ENCODE measurements at places on chromosomes 6 and 20.

DNA sequence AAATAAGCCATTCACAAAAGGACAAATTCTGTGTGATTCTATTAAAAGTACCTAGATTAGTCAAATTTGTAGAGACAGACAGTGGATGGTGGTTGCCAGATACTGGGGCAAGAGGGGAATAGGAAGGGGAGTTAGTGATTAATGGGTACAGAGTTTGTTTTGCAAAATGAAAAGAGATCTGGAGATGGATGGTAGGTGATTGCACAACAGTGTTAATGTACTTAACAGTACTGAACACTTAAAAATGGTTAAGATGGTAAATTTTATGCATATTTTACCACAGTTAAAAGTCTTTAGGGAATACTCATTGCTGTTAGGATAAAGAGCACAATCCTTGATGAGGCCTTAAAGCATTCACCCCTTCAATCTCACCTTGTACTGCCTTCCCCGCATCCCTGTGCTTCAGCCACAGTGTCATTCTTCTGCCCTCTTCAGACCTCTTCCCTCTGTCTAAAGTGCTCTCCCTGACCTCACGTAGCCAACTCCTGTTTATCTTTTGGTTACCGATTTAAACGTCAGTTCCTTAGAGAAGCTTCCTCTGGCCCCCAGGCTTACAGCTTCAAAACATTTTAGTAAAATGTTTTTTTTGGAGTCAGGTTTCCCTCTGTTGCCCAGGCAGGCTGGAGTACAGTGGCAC, 11.8 kb downstream of the PSMF1 start:
- no peak for DNase-seq

GRCh38 chr20:32737371-32738223, 5.7 kb downstream of the COMMD7 start:
- no peak for DNase-seq

GRCh38 chr6:105983763-105984162, 102.4 kb upstream of the PRDM1 start:
- DNase-seq, result no peak

DNA sequence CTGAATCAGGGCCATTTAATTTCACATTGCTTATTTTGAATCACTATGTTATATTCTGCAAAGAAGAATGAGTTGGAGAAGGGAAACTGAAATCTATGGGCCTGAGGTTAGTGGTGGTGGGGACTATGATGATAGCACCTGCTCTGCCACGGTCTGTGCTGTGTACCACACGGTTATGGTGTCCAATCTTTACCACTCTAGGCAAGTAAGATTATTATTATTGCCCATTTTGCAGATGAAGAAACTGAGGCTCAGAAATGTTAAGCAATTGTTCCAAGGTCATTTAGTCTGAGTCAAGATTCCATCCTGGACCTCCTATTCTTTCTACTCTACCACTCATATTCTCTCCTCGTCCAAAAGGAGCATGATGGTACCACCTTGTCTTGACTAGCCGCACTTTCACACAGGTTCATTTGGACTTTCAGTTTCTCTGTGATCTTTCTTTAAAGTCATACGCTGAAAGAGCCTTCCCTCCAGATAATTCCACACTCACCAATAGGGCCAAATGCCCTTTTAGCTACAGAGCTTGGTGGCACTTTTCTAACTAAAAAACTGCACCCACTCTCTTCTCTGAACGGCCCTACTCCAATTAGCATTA, 56.2 kb downstream of the GFOD1 start:
- DNase-seq, result no peak

- DNase-seq, result no peak
These were observed 113.3 kb downstream of the SASH1 start for GRCh38 chr6:148455674-148456558.

DNA sequence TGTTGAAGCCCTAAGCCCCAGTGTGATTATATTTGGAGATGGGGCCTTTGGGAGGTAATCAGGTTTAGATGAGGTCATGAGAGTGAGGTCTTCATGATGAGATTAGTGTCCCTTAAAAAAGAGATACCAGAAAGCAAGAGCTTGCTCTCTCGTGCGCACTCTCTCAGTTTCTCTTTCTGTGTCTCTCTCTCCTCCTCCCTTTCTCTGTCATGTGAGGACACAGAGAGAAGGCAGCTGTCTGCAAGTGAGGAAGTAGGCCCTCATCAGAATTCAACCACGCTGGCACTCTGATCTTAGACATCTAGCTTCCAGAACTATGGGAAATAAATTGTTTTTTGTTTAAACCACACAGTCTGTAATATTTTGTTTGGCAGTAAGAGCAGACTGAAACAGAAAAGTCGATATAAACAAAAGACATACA, 180.5 kb downstream of the IBTK start:
- no peak for DNase-seq

GRCh38 chr6:41418741-41419140, 83.3 kb downstream of the NCR2 start:
- DNase-seq, result no peak

GRCh38 chr6:151388997-151389617, 2.3 kb downstream of the ZBTB2 start:
- DNase-seq, result no peak

DNA sequence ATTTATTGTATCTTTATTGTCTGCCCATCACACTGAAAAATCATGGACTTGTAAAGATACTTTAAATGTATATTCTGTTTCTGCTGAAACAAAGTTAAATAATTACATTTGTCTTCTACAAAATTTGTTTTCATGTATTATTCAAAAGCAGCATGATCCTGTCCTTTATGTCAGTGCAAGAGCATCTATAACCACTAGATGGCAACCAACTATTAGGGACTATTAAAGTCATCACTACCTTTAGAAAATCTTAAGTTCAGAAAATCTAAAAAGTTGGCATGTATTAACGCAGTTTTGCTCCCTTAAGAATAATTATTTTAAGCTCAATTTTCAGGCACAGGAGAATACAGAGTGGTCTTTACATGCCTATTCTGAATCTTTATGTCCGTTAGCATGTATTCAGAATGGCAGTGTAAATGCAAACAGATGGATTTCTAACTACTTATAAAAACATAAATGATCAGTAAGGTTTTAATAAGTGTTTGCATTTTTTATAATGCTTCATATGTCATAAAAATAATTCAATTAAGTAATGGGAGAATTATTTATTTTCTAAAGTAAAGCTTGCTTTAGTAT, 17.8 kb downstream of the TMEM30A start:
- no peak for DNase-seq

DNA sequence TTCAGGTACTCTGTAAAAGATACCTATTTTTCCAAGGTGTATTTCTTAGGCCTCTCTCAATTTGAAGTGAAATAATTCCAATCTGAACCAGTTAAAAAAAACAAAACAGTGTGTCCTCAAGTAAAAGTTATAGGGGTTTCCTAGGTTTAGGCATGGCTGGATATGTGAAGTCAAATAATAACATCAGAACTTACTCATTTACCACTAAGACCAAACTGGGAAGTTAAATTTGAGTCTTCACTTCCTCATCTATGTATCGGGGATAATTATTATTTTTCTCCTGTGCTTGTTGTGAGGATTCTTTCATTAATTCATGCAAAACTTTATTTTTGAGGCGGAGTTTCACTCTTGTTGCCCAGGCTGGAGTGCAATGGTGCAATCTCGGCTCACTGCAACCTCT, 86.2 kb upstream of the PTPRK start:
- no peak for DNase-seq

DNA sequence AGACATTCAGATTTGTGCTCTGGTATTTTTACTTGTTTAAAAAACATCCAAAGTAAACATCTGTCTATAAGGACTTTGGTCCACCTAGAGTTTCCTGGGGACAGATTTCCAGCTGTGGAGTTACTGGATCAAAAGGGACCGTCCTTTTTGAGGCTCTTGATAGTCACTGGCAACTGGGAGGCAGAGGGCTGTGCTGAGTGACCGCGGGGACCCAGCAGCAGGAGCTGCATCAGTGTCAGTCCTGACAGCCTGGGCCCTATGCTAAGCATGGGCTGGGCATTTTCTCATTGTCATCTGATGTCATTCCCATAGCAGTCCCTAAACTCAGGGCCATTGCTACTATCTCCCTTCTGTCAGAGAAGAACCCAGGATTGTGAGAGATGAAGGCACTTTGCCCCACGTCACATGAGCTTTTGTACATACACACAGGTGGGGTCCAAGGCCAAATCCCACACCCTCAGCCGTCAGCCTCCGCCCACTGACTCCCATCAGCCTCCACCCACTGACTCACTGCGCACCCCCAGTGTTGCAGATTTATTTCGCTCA, 293.8 kb downstream of the TAF4 start:
- DNase-seq, result no peak

- peak; percentile 10 for DNase-seq
These were observed 83.5 kb upstream of the SPTLC3 start for GRCh38 chr20:12925210-12925755.

- DNase-seq, result no peak
These were observed 68.3 kb upstream of the SMIM29 start for GRCh38 chr6:34317172-34317477.

- no peak for DNase-seq
These were observed 157.4 kb upstream of the ZNF217 start for GRCh38 chr20:53750827-53751619.

- no peak for DNase-seq
These were observed 1.3 kb upstream of the KCNQ2 start for GRCh38 chr20:63473555-63474449.

- no peak for DNase-seq
These were observed 572.6 kb upstream of the SYNCRIP start for GRCh38 chr6:86215323-86215722.

- no peak for DNase-seq
These were observed 48.0 kb downstream of the ARMC2 start for GRCh38 chr6:108896111-108896661.

DNA sequence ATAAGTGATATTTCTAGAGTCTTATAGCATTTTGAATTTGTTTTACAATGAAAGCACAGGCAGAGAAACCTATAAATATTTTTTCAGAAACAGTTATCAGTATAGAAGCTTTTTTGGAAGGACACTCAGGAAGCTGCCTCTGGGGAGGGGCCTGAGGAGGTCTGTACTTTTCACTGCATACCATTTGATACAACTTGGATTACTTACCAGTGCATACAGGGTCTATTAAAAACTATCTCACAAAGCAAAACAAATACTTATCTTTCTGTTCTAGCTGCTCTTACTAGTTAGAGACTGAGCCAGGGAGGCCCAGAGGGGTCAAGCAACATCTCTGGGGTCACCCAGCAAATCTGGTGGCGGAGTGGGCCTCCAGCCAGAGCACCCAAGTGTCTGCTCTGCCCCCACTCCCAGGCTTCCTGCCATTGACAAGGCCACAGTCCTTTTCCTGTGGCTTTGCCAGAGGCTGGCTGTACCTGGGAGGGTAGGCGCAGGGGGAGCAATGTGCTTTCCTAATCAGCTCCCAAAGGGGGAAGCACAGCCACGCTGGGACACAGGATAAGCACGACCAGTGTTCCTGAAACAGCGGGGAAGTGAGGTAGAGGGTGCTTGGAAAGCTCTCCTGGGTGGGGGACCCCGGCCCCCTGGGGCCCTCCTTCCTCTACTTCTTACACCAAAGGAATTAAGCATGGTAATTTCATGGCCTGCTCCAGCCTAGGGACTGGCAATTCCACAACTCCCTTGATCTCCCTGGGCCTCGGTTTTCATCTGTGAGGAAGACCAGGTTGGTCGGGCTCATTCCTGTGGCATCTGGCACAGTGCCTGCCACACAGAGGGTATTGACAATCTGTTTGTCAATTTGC, 7.8 kb downstream of the TCF15 start:
- DNase-seq, result no peak

DNA sequence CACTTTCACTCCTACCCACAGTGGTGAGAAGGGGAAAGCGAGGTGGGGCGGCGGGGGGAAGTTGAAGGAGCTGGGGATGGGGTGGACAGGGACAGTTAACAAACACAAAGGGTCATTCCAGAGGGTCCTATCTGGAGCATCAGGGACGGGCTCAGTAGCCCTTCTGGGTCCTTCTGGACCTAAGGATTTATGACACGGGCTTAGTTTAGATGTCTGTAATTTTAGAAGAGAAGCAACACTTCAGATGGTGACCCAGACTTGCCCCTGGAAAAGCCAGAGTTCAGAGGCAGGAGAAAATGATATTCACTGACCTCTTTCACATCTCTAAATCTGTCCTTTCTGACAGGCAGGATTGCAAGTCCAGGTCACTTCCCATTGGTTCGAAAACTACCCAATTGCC, 36.3 kb downstream of the PDE10A start:
- no peak for DNase-seq

GRCh38 chr6:45024610-45025009, 303.5 kb upstream of the RUNX2 start:
- no peak for DNase-seq

GRCh38 chr6:88614316-88614877, 349.0 kb downstream of the RNGTT start:
- DNase-seq, result no peak

GRCh38 chr20:57306747-57307146, 22.9 kb upstream of the SPO11 start:
- no peak for DNase-seq

GRCh38 chr6:127618729-127619128, 41.8 kb downstream of the C6orf58 start:
- no peak for DNase-seq

DNA sequence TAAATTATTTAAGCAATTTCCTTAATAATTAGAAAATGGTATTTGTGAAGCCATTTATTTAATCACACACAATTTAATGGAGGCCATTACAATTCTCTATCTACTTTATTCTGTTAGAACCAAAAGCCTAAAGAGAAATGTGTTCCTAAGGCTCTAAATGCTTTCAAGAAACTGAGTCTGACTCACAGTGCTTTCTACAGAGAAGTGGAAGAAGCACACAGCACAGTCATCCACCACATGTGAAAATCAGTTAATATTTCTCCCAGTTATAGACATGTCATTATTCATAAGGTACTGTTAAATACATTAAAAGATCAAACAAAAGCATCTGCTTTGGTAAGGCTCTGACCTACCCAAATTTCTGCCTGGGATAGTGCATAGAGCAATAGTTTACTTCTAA, 214.4 kb downstream of the ALDH8A1 start:
- no peak for DNase-seq

Data from NCI-H1048 (cell line).